Activated CD8-positive, alpha-beta memory T cell treated with anti-CD3 and anti-CD28 coated beads, Interleukin-2, amount 50 U/mL, for 4 hours (primary cell): ENCODE measurements at places on chromosomes 16 and 17.

DNA sequence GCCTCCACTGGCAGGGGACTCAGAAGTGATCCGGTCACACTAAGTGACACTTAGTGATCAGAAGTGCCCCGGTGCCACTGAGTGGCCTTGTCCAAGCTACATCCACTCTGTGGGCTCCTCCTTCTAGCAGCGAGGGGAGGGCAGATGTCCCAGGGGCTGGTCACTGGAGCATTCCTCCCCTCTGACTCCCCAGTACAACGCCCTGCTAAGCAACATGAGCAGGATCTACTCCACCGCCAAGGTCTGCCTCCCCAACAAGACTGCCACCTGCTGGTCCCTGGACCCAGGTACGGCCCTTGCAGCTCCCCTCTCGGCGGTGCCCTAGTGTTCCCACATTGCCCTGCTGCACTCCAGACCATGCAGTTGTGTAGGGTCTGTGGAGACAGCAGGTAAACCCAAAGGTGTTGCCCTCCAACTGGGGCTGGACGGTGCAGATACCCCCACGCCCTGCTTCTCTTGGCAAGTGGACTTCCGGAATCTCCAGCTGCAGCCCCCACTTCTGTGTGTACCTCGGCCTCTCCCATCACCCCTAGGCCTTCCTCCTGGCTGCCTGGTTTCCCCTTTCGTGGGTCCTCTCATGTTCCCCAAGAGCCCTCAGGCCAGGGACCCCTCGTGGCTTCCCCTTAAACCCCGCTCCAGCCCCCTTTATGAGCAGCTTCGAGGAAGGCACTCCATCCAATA lies 2.1 kb downstream of the ACE start:
- peak; percentile 78 for DNase-seq

DNA sequence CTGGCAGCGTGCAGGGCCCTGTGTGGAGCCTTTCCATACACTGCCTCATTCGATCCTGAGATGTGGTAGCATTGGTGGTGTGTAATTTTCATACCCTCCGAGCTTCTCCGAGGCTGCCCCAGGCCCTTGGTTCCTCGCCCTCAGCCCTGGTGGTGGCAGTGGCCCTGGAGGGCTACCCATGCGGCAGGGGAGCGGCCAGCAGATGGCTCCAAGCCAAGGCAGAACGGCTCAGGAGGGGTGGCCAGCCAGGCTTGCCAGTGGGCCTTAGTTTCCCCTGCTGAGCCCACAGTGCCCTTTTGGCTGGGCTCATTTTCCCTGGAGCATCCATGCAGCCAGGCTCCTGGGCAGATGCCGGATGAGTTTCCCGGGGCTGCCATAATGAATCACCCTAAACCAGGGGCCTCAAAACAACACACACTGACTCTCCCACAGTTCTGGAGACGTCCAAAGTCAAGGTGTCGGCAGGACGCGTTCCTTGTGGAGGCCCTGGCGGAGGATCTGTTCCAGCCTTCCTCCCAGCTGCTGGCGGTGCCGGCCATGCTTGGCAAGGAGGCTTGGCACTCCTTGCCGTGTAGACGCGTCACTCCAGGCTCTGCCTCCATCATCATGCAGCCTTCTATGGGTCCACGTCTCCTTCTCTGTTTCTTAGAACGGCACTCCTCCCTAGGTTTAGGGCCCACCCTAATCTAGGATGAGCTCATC lies 158.8 kb upstream of the GSE1 start:
- DNase-seq, result no peak

DNA sequence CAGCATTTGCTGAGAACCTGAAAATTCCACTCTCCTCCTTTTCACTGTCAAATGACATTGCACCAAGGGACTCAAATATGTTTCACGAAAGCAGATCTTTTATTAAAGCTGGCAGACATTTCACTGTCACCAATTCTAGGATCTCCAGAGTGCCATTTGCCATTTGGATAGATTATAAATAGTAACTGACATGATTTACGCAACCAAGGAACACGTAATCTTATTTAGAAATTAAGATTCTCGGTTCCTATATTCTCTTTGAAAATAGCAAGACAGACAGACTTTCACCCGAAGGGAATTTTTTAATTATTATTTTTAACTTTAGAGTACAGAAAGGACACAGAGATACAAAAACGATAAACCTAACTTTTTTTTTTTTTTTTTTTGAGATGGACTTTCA lies 49.6 kb downstream of the ANKFY1 start:
- no peak for DNase-seq

- no peak for DNase-seq
These were observed 158.4 kb downstream of the KCNJ2 start for GRCh38 chr17:70327723-70328122.

DNA sequence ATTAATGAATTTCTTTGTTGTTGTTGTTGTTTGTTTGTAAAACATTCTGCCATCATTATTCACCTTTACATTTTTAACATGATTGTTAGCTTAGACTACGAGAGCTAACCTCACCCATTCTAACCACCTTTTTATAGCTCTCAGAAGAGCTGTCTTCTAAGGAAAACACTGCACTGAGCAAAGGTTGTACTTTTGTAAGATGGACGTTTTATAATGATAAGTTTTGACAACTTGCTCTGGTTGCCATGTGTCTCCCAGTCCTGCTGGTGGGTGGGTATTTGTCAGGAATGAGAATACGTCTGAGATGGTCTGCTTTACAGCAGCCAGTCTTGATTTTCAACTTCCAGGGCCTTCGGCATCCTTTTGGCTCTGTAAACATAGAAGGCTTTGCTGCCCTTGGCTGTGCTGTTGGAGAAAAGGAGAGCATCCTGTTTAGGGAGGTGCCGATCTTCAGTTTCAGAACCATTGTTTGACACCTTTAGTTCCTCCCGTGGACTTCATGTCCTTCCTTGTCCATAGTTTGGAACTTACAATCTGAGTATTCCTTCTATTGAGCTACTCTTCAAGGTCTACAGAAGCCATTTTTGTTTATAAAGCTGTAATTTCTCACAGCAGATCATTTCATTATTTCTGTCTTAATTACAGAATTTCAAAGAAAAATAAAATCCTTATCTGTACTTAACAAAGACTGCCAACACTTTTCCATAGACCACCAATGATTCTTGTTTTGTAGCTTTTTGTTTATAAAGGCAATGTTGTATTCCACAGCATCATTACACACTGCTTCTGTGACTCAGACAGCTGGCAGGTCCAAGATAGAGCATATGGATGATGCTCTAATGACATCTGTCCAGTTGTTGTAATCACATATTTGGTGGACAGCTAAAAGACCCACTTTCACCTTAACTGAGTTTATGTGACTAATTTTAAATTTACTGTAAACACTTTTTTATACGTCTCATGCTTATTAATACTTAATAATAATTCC lies 270.1 kb upstream of the TBX2 start:
- no peak for DNase-seq

GRCh38 chr17:36889770-36890349 lies 47.4 kb upstream of the LHX1 start:
- no peak for DNase-seq

GRCh38 chr17:63983320-63983719 lies 10.6 kb upstream of the SCN4A start:
- DNase-seq, result no peak

DNA sequence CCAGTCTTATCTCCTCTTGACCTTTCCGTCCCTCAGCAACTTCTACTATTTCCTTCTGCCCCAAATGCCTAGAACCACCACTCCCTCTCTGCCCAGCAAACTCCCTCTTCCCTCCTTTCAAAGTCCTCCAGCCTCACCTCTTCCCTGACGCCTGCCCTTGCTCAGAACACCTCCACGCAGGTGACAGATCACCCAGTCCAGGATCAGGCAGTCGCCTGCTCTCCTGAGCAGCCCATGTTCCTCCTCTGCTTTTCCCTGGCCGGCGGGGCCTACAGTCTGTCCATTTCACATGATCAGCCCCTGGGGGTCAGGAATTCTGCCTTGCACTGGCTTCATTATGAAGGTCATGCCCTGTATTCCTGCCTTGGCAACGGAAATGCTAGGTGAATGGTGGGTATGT lies 422 bp downstream of the CD300LF start:
- no peak for DNase-seq

DNA sequence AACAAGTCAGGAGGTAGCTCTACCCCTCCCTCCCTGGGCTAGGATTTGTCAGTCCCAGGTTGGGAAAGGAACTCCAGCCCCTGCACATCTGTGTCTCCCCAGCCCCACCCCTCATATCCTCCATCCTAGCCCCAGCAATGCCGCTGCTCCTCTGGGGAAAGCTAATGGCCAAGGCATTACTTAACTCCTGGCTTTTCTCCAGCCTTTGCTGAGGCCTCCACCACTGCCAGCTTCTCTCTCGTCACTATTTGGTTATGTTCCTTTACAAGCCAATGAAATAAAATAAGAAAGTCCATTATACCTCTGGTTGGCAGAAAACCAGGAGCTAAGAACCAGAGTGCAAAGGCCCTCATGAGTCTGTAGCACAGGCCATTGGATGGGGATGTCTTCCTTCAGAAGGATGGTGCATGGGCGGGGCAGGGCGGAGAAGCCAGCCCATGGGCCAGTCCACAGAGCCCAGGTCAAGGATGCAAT lies 171.0 kb downstream of the CCDC182 start:
- no peak for DNase-seq

- no peak for DNase-seq
These were observed 28.0 kb downstream of the TOM1L2 start for GRCh38 chr17:17944242-17944641.
